ENCODE measurements at places on chromosomes 4 and X.
A peak's percentile ranks its signal among the peaks of the same experiment; 100 is the strongest.

DNA sequence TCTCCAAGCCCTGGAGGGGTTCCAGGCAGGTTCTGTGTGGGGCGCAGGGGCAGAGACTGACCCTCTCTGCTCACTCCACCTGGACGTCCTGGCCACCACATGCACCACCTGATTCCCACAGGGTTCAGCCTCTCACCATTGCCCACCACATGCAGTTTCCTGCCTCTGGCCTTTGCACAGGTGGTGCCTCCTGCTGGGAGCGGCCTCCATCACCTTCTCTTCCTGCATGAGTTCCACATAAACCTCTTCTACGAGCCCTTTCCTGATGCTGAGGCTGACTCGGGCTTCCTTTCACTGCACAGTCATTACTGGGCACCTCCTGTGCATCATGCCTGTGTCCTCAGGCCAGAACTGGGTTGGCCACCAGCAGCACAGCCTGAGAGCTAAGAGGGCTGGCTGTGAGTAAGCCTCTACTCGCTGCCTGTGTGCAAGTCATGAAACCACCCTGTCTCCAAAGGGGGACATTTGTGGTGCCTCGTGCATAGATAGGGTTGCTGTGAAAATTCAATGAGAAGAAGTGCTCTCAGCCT lies 19.9 kb downstream of the MAN2B2 start:
- DNase-seq: no peak

GRCh38 chr4:53273726-53274125 lies 92.1 kb downstream of the SCFD2 start:
- DNase-seq: no peak

GRCh38 chr4:72791054-72791453 lies 222.0 kb upstream of the ADAMTS3 start:
- no peak for DNase-seq

DNA sequence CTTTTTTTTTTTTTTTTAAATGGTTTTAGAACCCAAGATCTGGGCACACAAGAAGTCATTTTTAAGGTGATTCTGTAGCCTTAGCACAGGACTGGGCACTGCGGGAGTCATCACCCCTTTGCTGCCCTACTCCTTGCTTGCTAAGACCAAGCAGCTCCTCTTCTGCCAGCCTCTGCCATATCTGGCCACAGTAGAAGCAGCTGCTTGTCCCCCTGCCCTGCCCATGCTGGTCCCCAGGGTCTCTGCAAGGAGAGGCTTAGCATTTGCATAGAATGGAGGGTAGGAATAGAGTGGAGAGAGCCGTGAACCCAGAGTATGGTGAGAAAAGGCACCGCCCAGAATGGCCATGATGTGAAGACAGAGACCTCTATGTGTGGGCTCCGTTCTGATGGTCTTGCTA lies 109.3 kb downstream of the ADRA2C start:
- DNase-seq: no peak

- DNase-seq: no peak
These were observed 501.9 kb downstream of the GABRG1 start for GRCh38 chr4:45621971-45622370.

DNA sequence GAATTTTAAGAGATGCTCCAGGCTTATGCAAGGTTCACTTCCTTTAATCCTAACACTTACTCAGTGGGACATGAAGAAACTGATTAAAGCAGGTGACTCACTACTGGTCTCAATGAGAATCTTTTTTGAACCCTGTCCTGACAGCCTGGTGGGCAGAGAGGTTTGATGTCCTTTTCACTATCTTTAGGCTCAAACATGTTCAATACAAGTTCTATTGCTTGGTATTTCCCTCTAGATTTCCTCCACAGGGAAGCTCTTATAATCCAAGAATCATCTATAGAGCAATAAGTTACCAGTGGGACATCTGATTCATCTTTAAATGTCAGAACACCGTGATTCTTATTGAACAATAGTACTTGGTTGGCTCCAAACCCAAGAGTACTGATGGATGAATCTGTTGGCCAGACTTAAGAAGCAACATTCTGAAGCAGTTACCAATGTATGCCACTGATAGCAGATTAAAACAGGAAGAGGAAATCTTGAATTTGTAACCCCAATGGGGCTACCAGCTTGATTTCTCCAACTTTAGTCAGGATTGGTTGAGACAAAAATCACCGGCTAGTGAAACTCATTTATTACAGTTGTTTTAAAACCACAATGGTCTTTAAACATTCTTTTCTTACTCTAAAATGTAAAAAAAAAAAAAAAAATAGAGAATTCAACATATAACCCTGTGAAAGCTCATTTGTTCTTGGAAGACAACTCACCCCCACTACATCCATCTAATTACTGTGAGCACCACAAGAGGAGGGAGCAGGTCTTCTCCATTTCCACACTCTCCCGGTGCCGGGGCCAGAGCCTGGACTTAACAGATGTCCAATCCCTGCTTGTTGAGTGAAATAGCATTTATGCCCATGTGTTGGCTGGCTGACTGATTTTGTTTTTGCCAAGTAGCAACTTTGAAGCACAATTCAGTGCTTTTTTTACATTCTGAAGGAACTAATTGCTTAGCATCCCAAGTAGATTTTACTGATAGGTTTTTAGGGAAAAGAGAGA lies 43.3 kb downstream of the FGFBP1 start:
- no peak for DNase-seq

GRCh38 chr4:120331486-120332370 lies 265.1 kb upstream of the MAD2L1 start:
- DNase-seq: no peak

GRCh38 chrX:118730500-118731247 lies 3.3 kb downstream of the IL13RA1 start:
- DNase-seq: no peak

DNA sequence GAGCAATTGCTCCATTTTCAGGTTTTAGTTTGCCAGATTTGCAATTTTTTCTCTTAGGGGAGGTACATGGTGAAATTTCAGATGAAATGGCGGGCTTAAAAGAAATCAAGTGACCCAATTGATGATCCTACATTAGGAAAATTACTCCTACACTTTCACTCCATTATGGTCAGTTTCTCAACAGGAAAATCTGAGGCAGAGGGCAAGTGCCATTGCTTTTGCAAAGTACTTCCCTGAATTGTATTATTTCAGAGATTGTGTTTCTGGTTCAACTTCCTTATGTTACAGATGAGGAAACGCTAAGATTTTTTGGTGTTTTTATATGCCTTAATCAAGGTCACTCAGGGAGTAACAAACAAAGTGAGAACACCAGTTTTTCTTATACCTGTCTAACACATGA lies 302.2 kb downstream of the ARAP2 start:
- DNase-seq: no peak

DNA sequence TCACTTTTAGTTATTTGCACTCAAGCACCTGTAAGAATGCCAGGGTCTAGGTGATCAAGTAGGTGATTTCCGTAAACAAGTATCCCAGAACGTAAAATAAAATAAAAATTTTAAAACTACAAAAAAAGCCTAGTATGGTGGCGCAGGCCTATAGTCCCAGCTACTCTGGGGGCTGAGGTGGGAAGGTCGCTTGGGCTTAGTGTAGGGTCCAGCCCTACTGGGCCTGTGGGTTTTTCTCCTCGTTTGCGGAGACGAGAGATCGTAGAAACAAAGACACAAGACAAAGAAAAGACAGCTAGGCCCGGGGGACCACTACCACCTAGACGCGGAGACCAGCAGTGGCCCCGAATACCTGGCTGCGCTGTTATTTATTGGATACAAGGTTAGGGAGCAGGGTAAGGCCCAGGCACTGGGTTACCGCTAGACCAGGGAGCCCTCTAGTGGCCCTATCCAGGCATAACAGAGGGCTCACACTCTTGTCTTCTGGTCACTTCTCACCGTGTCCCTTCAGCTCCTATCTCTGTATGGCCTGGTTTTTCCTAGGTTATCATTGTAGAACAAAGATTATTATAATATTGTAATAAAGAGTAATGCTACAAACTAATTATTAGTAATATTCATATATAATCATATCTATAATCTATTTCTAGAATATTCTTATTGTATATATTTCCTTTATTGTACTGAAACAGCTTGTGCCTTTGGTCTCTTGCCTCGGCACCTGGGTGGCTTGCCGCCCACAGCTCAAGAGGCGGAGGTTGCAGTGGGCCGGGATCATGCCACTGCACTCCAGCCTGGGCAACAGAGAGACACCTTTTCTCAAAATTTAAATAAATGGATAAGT lies 38.4 kb downstream of the SAGE1 start:
- peak; percentile 74 for DNase-seq

GRCh38 chr4:165379678-165380064 lies 863 bp downstream of the CPE start:
- DNase-seq: peak; percentile 37

DNA sequence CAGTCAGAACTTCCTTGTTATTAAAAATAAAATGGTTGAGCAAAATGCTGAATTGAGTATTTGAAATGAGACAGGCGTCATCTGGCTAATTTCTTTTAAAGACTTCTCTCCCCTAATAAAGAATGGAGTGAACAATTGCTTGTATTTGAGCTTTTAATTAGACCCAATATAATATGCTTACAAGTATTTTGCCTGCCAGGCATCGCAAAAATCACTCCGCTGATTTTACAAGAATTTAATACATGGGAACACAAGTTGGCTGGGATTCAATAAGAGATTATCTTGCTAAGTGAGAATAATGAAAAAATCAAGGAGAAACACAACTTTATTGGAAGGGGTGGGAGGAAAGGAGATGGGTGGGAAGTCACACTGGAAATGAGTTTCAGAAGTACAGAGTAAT lies 52.3 kb downstream of the KLF3 start:
- DNase-seq: no peak

GRCh38 chr4:74311696-74312313 lies 3.5 kb downstream of the EPGN start:
- DNase-seq: no peak

- peak; percentile 29 for DNase-seq
These were observed 26.9 kb downstream of the ARSJ start for GRCh38 chr4:113952452-113953029.

- DNase-seq: no peak
These were observed 137.1 kb downstream of the ARSF start for GRCh38 chrX:3178329-3178728.

DNA sequence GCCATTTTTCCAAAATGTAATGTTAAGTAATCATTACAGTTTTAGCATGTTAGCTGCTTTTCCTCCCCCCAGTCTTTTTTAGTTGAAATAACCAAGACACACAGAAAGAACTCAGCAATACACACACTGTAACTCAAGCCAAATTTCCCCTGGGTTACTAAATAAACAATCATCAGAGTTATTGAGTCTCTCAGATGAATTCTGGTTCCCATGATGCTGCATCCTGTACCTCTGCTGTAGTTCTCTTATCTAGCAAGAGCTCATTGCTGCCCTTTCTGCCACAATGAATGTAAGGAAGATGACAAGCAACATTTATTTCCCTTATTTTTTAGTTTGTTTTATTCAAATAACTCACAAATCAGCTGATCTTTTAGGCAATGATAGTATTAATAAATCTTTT lies 185.1 kb downstream of the ARHGAP6 start:
- DNase-seq: no peak

DNA sequence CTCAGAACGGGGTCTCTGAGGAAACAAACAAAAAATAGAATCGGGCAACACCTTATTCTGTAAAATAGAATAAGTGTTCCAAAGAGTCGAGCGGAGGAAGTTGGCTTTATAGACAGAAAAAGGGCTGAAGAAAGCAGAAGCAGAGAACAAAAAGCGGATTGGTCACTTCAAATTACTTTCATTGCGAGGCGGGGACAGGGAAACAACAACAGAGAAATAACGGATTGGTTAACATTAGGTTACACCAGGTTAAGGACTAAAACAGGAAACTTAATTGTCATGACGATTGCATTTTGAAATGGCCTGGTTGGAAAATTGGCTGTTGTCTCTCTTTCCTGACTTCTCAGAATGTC lies 433 bp upstream of the COQ2 start:
- no peak for DNase-seq

GRCh38 chrX:85359051-85359450 lies 20.4 kb downstream of the POF1B start:
- no peak for DNase-seq

- no peak for DNase-seq
These were observed 57.0 kb upstream of the PGM2 start for GRCh38 chr4:37769391-37769989.

GRCh38 chr4:70925418-70925817 lies 23.2 kb downstream of the MOB1B start:
- no peak for DNase-seq

DNA sequence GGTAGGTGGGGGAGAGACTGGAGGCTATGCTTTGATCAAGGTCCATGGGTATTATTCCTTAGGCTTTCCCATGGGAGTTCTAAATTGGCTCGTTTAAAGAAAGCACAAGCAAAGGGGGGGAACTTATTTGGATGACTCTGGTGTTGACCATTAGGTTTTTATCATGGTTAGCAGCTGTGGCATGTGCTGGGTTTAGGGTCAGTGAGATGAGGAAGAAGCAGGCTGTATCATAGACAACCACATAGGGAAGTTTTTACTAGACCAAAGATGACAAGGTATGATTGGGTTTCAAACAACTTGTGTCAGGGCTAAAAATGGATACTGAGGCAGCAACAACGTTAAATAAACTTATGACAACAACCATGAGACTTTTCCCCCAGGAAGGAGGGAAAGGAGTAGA lies 97.7 kb downstream of the DNAAF6 start:
- no peak for DNase-seq

DNA sequence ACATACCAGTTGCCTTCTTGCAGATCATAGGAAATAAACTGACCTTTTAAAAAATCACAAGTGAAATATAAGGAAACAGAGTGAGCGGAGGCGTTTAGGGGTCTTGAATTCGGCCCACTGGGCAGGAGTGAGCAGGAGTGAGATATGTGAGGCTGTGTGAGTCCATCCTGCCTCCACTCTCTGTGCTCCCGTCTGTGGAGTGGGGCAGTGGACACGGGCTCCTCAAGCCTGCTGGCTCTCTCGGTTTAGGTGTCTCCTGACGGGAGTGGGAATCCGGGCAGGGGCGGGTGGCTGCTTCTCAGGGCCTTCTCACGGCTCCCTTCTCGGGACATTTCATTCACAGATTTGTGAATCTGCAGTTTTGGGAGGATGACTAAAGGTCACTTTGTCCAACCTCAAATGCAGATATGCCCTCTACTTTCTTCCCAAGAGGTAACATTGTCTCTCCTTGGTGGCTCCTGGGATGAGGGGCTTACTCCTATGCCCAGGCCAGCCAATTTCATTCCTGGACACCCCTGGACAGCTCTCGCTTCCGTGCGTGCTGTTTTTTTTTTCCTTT lies 27.6 kb downstream of the CYTL1 start:
- DNase-seq: no peak

GRCh38 chrX:135535077-135535940 lies 14.8 kb downstream of the INTS6L start:
- no peak for DNase-seq

GRCh38 chrX:46185923-46186810 lies 359.1 kb downstream of the ZNF674 start:
- no peak for DNase-seq

- DNase-seq: no peak
These were observed 6.8 kb downstream of the PPARGC1A start for GRCh38 chr4:23882976-23883531.

DNA sequence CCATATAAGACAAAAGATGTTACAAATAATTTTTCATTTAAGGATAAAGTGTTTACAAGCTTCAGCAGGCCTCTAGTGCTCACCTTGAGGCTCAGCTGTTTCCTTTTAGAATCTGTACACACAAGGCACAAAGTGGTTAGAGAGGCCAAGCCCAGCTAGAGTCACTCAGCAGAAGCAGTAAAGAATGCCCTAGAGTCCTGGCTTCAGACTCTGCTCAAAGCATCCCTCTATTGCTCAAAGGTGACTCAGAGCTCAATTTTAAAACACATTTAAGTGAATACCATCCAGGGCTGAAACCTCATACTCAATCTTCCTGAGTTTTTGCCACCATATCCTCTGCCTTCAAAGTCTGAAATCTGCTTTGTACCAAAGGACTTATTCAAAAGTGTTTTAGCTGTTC lies 22.6 kb upstream of the PHF8 start:
- DNase-seq: no peak

- no peak for DNase-seq
These were observed 153.5 kb downstream of the SH3BGRL start for GRCh38 chrX:81355436-81355835.
